ENCODE measurements at places on chromosomes 2 and 18.

DNA sequence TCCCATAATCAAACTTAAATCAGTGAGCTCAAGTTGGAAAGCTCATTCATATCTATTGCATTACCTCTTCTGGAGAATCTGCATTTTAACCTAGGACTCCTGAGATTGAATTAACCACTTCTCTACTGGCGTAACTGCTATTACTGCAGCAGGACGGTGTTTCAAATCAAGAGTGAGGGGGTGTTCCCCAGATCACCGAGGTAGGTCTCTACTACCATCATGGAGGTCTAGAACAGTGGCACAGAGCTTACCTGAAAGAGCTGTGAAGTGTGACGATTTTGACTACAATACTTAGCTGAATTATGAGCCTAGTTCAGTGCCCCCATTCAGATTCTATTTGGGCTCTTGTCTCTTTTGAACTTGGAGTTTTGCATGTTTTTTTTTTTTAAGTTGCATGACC, 119.5 kb downstream of the POLE4 start:
- DNase-seq = no peak

DNA sequence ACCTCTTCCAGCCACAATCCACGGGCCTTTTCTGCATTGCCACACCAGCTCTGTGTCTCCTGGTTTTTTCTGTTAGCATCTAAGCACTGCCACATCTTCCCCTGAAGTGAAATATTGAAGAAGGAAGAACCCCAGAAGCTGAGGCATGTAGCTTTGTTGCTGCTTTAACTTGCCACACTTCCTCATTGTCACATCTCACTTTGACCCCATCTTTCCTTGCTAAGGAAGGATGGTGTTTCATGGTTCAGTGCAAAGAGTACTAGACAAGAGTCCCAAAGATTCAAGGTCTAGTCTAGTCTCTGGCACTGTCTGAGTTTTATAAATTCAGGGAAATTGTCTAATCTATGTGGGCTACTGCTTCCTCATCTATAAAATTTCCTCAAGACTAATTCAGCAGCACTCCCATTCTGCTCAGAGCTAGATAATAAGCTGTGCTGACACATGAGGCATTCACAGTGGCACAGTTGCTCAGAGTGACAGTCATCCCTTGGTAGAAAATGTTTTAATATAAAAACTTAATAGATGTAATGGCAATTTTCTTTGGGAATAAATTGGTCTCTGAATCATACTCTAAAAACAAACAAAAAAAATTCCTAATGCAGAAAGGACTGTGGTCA, 483.0 kb upstream of the ID2 start:
- DNase-seq = no peak

- DNase-seq = no peak
Measured at GRCh38 chr2:227164763-227165291, 403 bp downstream of the COL4A3 start.

DNA sequence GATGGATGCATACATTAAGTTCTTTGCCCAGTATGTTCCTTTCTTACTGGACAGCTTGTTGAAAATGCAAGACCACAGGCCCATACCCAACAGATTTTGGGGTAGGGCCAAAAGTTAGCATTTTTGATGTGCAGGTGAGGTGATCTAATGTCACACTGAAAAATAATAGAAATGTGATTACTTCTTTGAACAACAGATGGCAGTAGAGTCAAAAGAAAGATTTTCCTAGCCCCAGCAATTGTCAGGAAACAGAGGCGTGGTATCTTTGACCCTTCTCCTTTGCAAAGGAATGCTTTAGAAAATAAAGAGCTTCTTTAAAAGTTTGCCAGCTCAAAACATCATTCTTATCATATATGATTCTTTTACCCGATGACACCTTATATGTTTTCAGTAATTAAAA, 343.6 kb upstream of the SYT4 start:
- no peak for DNase-seq

- DNase-seq = no peak
Measured at GRCh38 chr2:8230466-8230865, 451.4 kb upstream of the ID2 start.

- no peak for DNase-seq
Measured at GRCh38 chr2:101811226-101812015, 113.9 kb downstream of the MAP4K4 start.

GRCh38 chr18:25244170-25244569, 107.8 kb downstream of the ZNF521 start:
- no peak for DNase-seq

GRCh38 chr2:43218155-43218701, 8.2 kb downstream of the ZFP36L2 start:
- no peak for DNase-seq

GRCh38 chr2:129821445-129821844, 158.0 kb upstream of the RAB6C start:
- no peak for DNase-seq

- no peak for DNase-seq
Measured at GRCh38 chr2:233934524-233934923, 17.4 kb downstream of the TRPM8 start.

DNA sequence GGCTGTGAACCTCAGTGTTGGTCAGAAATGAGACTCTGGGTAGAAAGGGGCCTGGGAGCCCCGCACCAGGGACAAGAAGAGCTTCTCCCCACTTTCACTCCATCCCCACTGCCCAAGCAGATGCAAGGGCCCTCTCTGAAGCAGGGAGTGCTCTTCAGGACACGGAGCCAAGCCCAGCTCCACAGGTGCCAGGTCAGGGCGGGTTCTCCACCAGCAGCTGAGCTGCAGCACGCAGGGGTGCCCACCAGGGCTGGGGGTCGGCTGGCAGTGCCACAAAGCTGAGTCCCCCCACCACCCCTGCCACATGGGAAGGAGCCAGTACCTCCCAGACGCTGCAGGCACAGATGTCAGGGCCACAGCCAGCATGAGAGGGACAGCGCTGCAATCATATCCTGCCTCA, 106.2 kb downstream of the INHBB start:
- DNase-seq = no peak

GRCh38 chr18:28816155-28816554, 639.2 kb upstream of the CDH2 start:
- no peak for DNase-seq

DNA sequence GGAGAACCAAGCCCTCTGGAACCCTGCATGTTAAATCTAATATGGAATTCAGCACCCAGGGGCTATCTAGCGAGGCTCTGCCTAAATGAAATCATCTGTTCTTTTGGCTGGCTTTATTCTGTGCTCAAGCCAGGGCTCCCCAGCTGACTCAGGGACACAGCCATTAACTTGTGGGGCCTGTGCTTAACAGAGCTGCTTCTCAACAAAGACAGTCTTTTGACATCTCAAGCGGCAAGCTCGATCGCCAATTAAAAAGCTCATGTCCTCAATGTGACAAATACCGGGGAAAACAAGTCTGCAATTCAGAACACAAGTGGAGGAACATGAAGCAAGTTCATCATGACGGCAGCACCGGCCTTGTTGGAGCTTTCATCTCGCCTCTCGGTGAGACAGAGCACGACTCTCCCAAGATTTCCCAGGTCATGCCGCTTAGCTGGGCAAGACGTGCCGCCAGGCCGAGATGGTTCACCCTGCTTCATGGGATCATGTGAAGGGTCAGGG, 64.9 kb downstream of the KLHL29 start:
- no peak for DNase-seq

DNA sequence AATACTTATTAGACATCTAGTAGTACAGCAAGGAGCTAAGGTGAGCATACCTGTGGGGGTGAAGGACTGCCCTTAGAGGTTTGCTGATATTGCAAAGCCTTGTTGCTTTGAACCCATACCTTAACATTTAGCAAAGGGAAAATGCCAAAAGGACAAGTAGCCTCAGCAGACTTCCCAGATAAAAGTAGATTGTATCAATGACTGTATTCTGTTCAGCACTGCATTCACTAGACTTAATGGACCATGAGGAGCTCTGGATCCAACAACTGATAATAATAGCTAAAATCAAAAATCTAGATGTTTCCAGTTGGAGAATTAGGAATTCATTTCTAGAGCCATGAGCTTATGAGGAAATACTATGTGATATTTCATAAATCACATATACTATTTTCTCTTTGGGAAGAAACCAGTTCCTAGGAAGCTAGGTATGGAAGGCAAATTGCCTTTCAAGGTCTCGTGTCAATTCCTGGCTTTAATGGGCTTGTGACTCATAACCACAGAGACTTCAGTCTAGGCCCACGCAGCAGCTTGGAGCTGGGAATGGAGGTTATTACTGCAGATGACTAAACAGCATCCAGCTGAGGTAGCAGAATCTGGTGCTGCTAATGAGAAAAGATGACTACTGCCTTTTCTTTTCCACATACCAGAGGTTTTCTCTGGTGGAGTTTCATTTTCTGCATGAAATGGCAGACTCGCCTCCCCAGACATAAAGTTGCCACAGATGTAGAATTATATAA, 191.2 kb upstream of the NABP1 start:
- no peak for DNase-seq

DNA sequence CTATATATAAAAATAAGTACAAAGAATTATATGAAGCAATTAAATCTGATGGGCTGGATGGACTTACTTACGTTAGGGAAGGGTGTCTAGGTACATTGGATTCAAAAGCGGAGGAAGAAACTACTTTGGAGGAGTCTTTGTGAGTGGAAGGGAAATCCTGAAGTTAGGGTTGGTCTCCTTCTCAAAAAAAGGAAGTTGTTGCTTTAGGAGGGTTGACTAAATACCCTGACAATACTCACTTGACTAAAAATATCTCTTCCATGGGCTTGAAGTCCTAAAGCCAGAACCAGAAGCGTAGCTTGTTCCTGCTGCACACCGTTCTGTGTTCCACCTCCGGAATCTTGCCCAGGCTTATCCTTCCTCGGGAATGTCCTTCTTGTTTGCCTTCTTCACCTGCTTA, 143.3 kb upstream of the ZEB2 start:
- DNase-seq = no peak

DNA sequence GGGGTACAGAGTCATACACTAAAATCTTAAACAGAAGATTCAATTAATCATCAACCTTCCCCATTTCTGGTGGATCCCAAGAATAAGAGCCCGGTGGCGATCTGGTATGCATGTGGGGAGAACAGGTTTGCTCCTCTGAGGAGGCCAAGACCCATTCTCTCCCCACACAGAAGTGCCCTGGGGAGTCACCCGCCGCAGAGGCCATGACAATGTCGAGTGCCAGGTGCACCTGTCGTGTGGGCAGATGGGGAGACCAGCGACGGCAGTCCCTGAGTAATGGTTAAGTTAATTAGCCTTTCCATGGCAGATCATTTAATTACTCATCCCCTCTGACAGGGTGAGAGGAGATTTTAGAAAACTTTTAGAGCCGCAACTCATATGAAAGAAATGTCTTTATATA, 345.0 kb downstream of the NCKAP5 start:
- DNase-seq = no peak

DNA sequence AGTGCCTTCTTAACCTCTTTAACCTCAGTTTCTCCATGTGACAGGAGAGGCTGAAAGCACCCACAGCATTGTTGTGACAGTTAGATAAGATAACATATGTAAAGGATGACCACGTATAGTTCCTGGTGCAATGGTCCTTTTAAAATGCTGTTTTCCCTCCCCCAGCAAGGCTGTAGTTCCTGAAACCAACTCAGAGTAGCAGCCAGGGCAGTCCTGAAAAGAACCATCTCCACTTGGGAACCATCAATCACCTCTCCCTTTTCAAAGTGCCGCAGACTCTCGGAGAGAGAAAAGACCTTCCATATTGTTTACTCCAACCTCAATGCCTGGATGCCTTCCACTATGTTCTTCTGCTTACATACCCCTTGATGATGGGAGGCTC, 158.8 kb downstream of the DDX1 start:
- no peak for DNase-seq

DNA sequence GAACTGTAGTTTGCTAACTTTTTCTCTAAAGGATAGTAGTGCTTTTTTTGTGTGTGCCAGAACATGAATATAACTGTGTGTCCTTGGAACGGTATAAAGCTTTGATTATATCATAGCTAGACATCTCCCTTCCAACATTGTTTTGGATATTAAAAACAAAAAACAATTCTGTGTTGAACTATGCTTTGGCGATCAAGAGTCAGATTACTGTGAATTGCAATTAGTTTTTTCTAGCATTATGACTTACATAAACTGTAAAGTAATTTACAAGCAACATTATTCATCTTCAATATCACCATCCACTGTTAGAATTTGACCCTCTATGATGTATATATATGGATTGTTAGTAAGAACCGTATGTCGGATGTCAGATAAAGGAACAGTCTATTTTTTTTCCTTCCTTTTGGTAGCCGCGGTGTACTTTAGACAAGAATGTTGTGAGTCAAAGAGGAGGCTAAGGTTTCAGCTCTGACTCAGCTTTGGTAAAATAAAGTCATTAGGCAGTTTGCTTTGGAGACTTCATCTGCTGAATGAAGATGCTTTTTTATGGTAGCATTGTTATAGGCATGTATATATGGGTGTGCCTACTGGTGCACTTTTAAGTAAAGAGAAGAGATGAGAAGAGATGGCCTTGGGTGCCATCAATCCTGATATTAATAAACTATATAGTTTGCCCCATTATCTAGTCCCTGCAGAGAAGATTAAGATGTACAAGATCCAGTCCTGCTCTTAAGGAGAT, 76.4 kb downstream of the LTBP1 start:
- no peak for DNase-seq

DNA sequence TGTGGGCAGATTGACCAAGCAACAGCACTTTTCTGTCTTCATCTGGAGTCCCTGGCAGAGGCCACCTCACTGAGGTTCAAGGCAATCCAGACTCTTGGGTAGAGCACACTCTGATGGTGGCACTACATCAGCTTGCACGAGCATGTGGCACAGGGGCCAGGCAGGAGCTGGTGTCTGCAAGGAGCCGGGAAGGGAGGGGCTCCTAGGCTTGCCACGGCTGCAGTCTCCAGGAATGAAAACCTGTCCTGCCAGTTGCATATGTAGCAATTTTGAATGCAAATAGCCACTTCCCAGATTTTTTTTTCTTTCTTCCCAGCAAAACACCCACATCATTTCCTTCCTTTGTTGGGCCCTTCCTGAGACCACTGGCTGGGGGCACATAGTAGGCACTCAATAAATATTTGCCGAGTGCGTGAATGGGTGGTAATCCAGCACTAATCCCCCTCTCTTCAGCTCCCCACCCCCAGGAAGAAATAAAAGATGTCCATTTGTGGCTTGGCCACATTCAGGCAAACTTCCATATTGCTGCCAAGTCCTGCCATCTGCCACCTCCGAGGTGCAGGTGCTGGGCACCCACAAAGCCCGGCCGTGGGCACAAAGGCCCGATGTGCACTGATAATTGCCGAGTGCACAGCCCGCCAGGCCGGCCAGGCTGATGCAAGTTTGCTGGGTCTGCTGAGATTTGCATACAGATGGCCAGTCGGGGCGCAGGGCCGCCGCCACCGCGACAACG, 72.4 kb downstream of the MYCN start:
- DNase-seq = no peak
